Activated T-helper 1 cell treated with anti-CD3 and anti-CD28 coated beads, Interleukin-2, amount 50 U/mL, for 16 hours (primary cell): ENCODE measurements at places on chromosomes 4 and X.

GRCh38 chr4:25383647-25384046 lies 6.6 kb downstream of the ANAPC4 start:
- DNase-seq: no peak

DNA sequence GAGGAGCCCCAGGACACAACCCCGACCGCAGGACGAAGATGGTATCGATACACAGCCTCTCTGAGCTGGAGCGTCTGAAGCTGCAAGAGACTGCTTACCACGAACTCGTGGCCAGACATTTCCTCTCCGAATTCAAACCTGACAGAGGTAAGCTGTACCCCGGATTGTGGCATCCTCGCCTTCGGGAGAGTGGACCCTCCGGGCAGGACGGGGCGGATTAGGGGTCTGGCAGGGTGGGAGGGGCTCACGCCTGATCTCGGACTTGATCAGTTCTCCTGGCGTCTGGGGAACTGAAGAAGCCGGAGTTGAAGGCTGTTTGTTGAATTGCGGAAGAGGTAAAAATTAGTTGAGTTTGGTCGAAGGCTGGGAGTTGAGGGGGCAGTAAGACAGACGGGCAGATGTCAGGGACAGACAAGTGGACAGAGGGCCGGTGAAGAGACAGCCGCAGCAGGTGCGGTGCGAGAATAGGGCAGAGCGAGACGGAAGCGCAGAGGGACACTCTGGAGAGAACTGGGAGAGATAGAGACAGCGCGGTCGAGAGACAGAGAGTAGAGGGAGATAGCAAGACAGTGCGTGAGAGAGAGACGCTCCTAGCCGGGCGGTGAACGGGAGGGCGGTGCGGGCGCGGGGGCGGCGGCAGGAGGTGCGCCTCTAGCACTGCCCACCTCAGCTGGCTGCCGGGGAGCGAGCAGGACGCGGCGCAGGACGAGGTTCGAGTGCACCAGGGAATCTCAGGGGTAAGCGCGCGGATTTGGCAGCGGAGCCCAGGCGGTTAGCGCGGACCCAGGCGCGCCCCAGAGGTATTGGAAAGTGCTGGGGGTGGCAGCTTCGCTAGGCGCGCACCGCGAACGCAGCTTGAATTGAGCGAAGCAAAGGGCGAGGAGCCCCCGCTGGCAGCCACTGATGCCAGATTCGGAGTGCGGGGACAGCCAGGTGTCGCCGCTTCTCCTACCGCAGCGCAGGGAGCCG lies 23.9 kb downstream of the ARHGAP36 start:
- no peak for DNase-seq

DNA sequence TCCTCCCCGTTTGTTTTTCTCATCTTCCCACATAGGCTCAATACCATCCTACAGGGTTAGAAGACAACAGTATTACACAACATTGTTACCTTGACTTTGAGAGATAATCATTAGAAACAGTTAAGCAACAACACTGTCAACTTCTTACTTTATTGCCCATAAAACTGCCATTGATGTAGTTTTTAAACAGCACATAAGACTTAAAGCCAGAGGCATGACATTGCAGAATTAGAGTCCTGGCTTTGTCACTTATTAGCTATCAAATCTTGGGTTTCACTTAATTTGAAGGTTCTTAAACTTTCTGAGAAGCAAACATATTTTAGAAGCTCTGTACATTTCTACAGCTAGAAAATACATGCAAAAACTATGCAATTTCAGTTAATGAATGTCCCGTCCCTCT lies 41.8 kb downstream of the EIF4E start:
- no peak for DNase-seq

DNA sequence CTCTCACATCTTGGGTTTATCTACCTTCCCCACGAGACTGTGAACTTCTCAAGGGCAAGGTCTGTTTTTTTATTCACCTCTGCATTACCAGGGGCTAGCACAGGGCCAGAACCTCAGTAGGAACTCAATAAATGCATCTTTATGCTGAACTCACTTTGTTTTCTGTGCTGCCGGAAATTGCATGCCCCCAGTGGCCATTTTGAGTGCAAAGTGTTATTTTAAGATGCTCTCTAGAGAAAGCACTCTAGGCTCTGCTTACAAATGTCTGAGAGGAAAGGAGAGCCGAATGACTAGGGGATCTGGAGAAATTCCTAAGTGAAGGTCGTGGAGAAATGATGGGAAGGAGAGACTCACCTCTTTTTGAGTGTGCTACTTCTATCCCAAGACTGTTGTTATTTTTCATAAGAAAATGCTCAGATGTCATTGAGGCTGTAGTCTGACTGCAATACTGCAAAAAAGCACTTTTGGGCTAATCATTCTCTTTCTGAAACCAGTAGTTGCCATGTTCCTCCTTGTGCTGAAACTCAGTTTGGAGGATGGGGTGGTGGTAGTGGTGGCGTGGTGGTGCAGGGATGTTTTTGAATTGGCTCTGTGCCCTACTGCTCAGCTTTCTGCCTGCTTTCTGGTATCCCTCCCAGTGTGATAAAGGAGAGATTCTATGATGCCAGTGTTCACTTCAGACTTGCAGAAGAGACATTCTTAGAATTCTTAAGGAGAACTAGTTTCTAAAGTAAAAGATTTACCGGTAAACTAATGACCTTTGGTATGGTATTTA lies 41.3 kb downstream of the DOCK11 start:
- DNase-seq: peak; percentile 12

GRCh38 chr4:20352163-20352431 lies 100.4 kb downstream of the SLIT2 start:
- DNase-seq: no peak

GRCh38 chr4:78642934-78643333 lies 91.4 kb downstream of the ANXA3 start:
- DNase-seq: no peak

DNA sequence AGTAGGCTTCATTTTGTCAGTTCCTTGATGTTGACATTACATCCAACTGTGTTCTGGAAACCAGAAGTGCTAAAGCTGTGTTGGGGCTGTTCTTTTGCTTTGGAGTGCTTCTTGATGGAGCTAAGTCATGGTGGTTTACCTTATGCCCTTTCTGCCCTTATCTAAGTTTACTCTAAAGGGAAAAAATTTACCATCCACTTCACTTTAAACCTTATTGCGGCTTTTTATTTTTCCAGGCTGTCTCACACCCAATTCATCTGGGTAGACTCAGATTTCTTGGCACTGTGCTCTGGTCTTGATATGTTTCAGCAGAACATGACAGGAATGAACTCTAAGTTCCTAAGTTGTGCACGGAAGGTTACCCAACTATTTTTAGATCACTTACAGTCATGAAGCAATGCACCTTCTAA lies 104.7 kb upstream of the TTC29 start:
- DNase-seq: no peak

DNA sequence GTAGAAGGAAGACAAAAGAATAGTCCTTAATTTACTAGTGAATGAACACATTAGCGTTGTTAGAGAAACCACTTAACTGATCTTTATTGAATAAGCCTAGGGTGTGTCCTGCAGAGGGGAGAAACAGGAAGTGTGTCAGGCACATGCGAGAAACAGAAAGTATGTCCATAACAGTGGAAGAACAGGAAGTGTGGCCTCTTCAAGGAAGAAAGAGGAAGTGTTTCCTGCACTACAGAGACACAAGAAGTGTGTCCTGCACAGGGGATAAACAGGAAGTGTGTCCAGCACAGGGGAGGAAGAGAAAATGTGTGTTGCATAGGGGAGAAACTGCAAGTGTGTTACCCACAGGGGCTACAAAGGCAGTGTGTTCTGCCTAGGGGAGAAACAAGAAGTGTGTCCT lies 539.6 kb upstream of the PRKX start:
- DNase-seq: no peak

DNA sequence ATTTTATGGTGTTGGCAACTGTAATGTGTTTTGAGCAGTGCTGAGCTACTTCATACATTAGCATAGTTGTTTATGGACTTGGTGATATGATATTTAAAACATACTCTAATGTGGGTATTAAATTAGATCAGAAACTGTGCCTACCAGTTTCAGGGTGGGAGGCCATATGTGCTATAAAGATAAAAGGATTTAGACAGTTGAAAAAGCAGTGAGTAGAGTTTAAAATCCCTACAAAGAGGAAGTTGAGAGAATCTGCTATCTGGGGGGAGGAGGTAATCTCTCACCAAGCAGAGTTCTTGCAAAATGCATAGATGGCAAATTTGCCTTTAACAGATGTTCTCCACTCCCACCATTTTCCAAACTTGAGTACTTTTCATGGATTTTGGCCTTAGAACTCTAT lies 154.5 kb downstream of the SPOCK3 start:
- DNase-seq: no peak

DNA sequence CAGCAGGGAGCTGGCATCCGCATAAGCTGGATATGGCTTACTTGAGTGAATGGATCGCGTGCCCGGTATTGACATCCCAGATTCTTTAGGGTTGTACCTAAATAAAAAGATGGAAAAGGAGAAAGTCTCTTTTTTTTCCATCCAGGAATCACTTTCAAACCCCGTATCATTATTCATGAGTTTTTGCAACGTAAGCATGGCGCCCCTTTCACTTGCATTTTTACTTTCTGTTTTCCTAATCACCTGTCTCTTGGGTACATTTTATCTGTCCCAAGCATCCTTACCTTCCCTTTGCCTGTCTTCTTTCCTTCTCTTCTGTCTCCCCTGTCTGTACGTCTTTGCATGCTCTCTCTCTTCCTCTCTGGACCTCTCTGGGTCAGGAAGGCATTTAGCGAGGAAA lies 128.6 kb downstream of the CPE start:
- DNase-seq: no peak

- no peak for DNase-seq
Observed at GRCh38 chrX:132592880-132593279, 104.0 kb upstream of the MBNL3 start.

GRCh38 chrX:40878766-40879165 lies 143.4 kb upstream of the MED14 start:
- no peak for DNase-seq

GRCh38 chrX:8815460-8816065 lies 14.4 kb upstream of the FAM9A start:
- DNase-seq: no peak

DNA sequence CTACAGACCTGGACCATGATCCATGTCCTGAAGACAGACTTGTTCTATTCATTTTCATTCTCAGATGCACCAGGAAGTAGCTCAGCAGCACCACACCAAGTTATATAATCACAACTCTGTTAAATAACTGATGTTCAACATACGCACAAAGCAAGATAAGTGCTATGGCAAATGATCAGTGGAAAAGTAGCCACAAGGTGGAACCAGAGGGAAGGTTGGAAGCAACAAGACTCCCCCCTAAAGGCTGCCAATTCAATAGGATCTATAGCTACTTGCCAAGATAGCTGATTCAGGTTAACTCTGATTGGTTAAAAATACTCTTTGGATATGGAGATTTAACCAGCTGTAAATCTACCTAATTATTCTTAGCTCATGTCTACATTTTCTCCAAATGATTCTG lies 23.7 kb upstream of the FAM47B start:
- DNase-seq: no peak

DNA sequence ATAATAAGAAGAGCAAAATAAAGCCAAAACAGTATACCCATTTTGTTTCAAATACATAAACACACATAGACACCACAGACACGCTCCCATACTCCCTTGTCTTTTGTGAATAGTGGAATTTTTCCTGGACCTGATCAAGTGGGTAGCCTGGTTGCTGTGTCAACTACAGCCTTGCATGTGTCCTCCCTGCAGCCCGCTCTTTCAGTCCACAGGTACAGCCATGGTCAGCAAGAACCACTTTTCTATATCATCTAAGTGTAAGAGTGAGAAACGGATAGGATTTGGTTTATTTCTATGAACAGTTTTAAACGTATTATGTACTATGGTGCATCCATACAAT lies 9.8 kb downstream of the PWWP3B start:
- DNase-seq: no peak

DNA sequence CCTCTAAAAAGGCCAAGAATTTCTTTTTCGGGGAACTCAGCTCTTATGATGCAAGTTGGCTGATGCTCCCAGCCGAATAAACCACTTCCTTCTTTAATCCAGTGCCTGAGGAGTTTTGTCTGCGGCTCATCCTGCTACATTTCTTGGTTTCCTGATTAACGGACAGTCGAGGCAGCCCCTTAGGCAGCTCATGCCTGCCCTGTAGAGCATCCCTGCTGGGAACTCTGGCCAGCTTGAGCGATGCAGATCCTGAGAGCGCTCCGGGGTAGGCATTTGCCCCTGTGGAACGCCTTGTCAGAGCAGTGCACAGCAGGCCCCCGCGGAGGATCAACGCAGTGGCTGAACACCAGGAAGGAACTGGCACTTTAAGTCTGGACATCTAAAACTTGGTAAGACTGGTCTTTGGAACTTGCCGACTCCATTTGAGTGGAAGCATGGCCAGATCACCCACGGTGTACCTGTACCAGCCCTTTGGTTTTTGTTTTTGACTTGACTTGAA lies 3.1 kb downstream of the CT45A10 start:
- no peak for DNase-seq

- no peak for DNase-seq
Observed at GRCh38 chr4:100907465-100908454, 389.9 kb upstream of the EMCN start.

- peak; percentile 61 for DNase-seq
Observed at GRCh38 chr4:153249199-153250041, 45.2 kb downstream of the TRIM2 start.

- no peak for DNase-seq
Observed at GRCh38 chrX:97238632-97239031, 354.9 kb downstream of the RPA4 start.

DNA sequence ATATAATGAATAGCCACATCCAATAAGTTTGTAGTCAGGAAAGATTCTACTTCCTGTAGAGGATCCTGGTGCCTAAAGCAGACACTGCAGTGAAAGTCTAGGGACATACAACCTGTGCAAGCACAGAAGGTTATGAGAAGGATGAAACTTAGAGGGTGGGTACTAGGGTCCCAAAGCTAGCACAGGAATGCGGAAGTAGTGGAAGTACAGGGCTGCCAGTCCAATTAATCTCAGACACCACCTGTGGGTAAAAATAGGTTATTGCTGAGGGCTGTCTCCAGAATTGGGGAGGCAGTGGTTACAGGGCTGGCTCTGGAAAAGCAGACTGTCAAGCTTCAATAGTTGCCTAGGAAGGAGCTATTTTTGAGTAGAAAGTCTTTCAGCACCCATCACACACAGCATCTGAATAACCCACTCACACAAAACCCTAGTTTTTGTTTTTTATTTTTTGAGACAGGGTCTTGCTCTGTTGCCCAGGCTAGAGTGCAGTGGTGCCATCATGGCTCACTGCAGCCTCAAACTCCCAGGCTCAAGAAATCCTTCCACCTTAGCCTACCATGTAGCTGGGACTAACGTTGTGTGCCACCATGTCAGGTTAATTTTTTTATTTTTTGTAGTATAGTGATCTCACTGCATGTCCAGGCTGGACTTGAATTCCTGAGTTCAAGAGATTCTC lies 50.8 kb upstream of the ELF2 start:
- DNase-seq: no peak

- no peak for DNase-seq
Observed at GRCh38 chr4:186644737-186645261, 78.9 kb downstream of the FAT1 start.

DNA sequence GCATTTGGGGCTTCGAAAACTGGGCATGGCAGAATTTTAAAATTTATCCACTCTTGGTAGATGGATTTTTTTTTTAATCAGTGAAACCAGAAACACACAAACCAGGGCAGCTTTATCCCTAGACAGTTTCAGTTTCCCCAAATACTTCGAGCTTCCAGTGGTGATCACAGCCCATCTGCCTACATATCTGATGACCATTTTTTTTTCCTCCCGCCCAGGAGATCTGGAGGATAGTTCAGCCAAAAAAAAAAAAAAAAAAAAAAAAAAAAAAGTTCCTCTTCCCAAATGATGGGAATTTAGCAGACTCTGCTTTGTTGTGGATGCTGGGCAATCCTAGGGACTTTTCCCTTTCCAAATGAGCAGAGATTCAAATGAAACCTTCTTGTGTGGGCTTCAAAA lies 1.0 kb upstream of the TBC1D9 start:
- DNase-seq: no peak
